ENCODE measurements at places on chromosomes 3 and 15.

DNA sequence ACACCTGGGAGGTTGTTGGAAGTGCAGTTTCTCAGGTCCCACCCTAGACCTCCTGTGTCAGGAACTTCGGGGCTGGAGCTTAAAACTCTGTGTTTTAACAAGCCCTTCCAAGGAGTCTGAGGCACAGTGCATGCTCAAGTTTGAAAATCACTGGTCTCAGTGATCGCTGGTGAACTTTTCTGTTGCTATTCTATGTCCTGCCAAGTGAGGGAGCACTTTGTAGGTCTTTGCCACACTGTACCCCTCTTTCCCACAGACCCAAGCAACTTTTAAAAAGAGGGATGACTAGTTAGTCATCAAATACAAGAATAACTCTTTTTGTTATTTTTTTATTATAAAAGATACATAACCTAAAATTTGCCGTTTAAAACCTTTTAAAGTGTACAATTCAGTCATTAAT, 133.7 kb downstream of the AGBL1 start:
- DNase-seq: no peak

GRCh38 chr3:56762718-56763117, 39.0 kb downstream of the ARHGEF3 start:
- no peak for DNase-seq

GRCh38 chr3:24270204-24270691, 224.4 kb downstream of the THRB start:
- no peak for DNase-seq

GRCh38 chr3:139202226-139202958, 141.4 kb upstream of the MRPS22 start:
- DNase-seq: no peak

- DNase-seq: no peak
These were observed 113.8 kb downstream of the C3orf38 start for GRCh38 chr3:88263417-88264100.
